ENCODE measurements at places on chromosomes 4 and X.

DNA sequence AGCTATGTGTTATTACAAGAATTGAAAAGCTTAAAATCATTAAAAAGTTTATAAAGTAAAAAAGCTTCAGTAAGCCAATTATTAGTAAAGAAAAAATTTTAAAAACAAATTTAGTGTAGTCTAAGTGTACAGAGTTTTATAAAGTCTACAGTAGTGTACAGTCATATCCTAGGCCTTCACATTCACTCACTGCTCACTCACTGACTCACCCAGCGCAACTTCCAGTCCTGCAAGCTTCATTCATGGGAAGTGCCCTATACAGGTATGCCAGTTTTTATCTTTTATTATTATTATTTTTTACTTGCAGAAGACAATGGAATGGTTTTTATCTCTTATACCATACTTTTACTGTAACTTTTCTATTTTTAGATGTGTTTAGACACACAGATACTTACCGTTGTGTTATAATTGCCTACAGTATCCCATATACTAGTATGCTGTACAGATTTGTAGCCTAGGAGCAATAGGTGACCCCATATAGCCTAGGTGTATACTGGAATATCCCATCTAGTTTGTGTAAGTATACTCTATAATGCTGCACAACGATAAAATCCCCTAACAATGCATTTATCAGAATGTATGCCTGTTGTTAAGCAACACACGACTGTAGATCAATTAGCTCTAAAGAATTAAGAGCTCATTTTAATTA lies 230.7 kb downstream of the DCLK2 start:
- DNase-seq, result no peak

GRCh38 chr4:70746179-70746839 lies 24.5 kb downstream of the RUFY3 start:
- no peak for DNase-seq

DNA sequence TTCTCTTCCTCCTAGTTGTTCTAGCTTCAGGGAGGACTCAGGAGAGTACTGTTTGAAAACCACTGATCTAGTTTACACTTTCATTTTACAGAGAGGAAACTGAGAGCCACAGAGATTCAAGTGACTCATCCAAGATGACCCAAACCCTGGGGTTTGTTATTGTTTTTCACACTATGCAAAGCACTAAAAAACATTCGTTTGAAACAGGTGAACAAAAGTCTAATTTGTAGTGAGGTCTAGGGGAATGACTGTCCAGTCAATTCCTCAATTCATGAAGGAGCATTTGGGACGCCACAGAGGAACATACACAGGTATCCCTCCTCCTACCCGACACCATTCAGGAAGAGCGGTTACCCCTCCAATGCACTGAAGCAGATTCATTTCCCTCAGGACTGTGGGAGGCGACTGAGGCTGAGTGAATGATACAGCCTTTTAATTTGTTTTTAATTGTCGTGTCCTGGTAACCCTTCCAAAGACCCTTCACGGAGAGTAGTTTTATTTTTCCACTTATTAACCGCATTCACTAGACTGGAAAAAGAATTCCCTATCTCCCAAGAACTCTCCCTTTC lies 30.3 kb downstream of the TLR10 start:
- no peak for DNase-seq

GRCh38 chrX:45007598-45007997 lies 134.6 kb downstream of the KDM6A start:
- DNase-seq, result no peak

- DNase-seq, result no peak
These were observed 29.3 kb downstream of the RGS12 start for GRCh38 chr4:3322059-3322550.

DNA sequence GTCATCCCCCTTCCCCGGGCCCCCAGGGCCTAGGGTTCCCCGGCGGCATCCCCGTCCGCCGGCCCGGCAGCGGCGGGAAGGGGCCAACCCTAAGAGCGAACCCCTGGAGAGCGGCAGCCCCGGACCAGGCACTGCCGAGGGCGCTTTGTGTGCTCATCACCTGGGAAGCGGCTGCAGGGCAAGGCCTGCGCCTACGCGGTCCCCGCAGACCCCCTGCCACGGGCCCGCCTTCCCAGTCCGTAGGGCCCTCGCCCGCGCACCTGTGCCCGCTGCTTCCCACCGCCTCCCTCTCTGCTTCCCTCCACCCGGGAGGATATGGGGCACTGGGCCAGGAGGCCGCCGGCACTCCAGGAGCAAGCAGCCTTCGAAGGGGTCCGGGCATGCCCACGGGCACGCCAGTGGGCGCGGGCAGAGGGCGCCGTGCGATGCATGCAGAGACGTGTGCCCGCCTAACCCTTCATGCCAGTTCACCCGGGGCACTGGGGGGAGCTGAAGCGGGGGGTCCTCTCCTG lies 2.6 kb downstream of the FLNA start:
- no peak for DNase-seq
